Esophagus squamous epithelium (tissue), 5 donors: ENCODE measurements at places on chromosomes 1 and 21. TPM values are rescaled to one million over a fixed set of nuclear protein-coding genes. Genes with fewer than 3 reads are reported as not detected.

- H3K27ac ChIP-seq: no peak overlapping the region
- peaks cover 34% of the 10 kb centered on the region for H3K4me1 ChIP-seq
- H3K36me3 ChIP-seq: no peaks in the 10 kb centered on the region
- DNase-seq: peak; percentile 10
- H3K4me3 ChIP-seq: no peak overlapping the region
These were observed 41.8 kb downstream of the GATAD2B start for GRCh38 chr1:153880962-153881361.

GRCh38 chr1:173048621-173049321 is 2.0 kb downstream of the TNFSF18 start:
- no peak for DNase-seq
- no peak overlapping the region for H3K4me3 ChIP-seq
- no peaks in the 10 kb centered on the region for H3K27me3 ChIP-seq
- H3K4me1 ChIP-seq: peaks cover 51% of the 10 kb centered on the region

- H3K27ac ChIP-seq: peak overlapping the region; percentile 64
- H3K4me3 ChIP-seq: no peak overlapping the region
- peaks cover 100% of the 10 kb centered on the region for H3K36me3 ChIP-seq
- no peaks in the 10 kb centered on the region for H3K27me3 ChIP-seq
- H3K4me1 ChIP-seq: peaks cover 80% of the 10 kb centered on the region
These were observed 124.2 kb upstream of the IFFO2 start for GRCh38 chr1:19080721-19081120.

DNA sequence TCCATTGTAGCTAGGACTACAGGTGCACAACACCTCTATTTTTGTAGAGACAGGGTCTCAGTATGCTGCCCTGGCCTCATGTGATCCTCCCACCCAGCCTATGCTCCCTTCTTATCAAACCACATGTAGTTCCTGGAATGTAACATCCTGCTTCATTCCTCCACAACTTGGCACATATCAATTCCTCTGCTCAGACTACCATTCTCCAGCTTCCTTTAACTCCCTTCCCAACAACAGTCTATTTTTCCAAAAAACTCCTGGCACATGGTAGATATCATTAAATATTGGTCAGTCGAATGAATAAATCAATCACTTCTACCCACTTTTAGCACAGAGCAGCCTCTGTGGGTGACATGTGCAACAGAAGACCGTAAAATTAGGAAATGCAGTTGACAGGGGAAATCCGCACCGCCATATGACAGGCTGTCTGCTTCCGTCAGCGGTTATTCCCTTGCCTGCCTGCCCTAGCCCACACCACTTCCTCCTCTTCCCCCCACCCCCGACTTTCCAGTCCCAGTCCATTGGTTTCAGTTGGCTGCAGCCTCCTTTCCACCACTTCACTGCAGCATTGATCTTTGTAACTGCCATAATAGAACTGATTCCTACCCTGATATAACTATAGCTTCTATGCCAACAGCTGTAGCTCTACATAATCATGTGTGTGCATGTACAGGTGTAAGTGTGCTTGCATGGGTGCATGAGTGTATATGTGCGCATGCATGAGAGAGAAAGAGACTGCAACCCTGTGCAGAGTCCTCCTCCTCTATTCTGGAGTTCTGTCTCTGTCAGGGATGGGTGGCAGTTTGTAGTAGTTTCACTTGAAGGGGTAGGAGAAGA is 6.8 kb upstream of the AKR1A1 start:
- H3K4me1 ChIP-seq: peaks cover 18% of the 10 kb centered on the region
- peak; percentile 32 for DNase-seq
- no peaks in the 10 kb centered on the region for H3K27me3 ChIP-seq
- peak overlapping the region; percentile 7 for H3K27ac ChIP-seq

DNA sequence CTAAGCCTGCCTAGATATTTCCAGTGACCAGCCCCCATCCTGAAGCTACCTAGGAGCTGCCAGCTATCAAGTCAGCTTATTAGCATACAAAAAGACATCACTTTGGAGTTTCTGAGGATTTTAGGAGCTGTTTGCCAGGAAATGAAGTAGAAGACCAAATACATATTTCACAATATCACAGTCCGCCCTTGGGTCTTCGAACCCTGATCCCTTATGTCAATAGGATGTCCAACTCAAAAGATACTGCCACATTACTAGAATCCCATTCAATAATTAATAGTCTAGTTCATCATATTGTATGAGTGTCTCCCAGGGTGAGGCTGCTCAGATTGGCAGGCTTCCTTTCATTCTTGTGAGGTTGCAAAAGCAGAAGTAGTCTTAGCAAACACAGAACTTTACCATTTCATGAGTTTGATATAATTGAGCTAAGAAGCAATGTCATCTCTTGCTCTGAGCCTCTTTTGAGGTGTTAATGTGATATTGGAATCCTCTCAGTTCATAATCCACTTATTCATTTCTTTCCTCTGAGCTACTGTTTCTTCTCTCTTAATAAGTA is 13.6 kb downstream of the IPO9 start:
- H3K4me1 ChIP-seq: peaks cover 4% of the 10 kb centered on the region
- no peak overlapping the region for H3K27ac ChIP-seq
- no peaks in the 10 kb centered on the region for H3K27me3 ChIP-seq
- no peak overlapping the region for H3K4me3 ChIP-seq

GRCh38 chr1:168656485-168656884 is 72.5 kb downstream of the DPT start:
- DNase-seq: no peak
- no peak overlapping the region for H3K27ac ChIP-seq
- no peaks in the 10 kb centered on the region for H3K36me3 ChIP-seq
- H3K4me1 ChIP-seq: no peaks in the 10 kb centered on the region
- H3K4me3 ChIP-seq: no peak overlapping the region

GRCh38 chr21:43928222-43929125 is 63.5 kb downstream of the AGPAT3 start:
- peak overlapping the region; percentile 70 for H3K27ac ChIP-seq
- peaks cover 39% of the 10 kb centered on the region for H3K4me1 ChIP-seq
- H3K36me3 ChIP-seq: no peaks in the 10 kb centered on the region
- no peaks in the 10 kb centered on the region for H3K27me3 ChIP-seq
- DNase-seq: no peak

- H3K27me3 ChIP-seq: no peaks in the 10 kb centered on the region
- no peaks in the 10 kb centered on the region for H3K36me3 ChIP-seq
- no peaks in the 10 kb centered on the region for H3K4me1 ChIP-seq
- H3K27ac ChIP-seq: no peak overlapping the region
- no peak for DNase-seq
These were observed 18.3 kb downstream of the KAZN start for GRCh38 chr1:14616632-14617396.

GRCh38 chr21:15627823-15628222 is 102.0 kb upstream of the USP25 start:
- no peaks in the 10 kb centered on the region for H3K36me3 ChIP-seq
- DNase-seq: no peak
- H3K27ac ChIP-seq: no peak overlapping the region
- H3K27me3 ChIP-seq: no peaks in the 10 kb centered on the region
- H3K4me1 ChIP-seq: no peaks in the 10 kb centered on the region
- no peak overlapping the region for H3K4me3 ChIP-seq

- H3K36me3 ChIP-seq: no peaks in the 10 kb centered on the region
- peaks cover 6% of the 10 kb centered on the region for H3K4me1 ChIP-seq
These were observed 46.7 kb upstream of the PCBP3 start for GRCh38 chr21:45596704-45597318.

- no peak overlapping the region for H3K4me3 ChIP-seq
- no peaks in the 10 kb centered on the region for H3K27me3 ChIP-seq
- DNase-seq: no peak
These were observed 185.2 kb downstream of the RASAL2 start for GRCh38 chr1:178278916-178279686.

DNA sequence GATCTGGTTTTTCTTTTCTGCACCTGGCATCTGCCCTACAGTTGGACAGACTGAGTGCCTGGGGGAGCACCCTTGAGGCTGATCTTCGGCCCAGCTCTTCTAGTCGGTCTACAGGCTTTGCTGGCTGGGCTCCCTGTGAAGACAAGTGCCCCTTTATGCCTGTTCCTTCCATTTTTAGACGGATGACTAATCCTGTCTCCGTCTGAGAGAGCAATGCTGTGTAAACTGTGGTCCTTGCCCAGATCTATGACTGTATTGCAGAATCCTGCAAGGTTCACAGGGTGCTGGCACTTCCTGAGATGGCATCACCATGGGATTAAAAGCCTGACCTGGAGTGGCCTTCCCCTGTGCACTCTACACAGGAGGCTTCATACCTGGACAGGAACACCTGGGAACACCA is 47.6 kb upstream of the SAMD13 start:
- H3K4me1 ChIP-seq: peaks cover 3% of the 10 kb centered on the region
- H3K27ac ChIP-seq: peak overlapping the region; percentile 33
- no peaks in the 10 kb centered on the region for H3K27me3 ChIP-seq

GRCh38 chr1:180946541-180947498 is 34.1 kb downstream of the KIAA1614 start:
- H3K27me3 ChIP-seq: no peaks in the 10 kb centered on the region
- peaks cover 77% of the 10 kb centered on the region for H3K36me3 ChIP-seq
- H3K4me1 ChIP-seq: no peaks in the 10 kb centered on the region
- H3K4me3 ChIP-seq: no peak overlapping the region

DNA sequence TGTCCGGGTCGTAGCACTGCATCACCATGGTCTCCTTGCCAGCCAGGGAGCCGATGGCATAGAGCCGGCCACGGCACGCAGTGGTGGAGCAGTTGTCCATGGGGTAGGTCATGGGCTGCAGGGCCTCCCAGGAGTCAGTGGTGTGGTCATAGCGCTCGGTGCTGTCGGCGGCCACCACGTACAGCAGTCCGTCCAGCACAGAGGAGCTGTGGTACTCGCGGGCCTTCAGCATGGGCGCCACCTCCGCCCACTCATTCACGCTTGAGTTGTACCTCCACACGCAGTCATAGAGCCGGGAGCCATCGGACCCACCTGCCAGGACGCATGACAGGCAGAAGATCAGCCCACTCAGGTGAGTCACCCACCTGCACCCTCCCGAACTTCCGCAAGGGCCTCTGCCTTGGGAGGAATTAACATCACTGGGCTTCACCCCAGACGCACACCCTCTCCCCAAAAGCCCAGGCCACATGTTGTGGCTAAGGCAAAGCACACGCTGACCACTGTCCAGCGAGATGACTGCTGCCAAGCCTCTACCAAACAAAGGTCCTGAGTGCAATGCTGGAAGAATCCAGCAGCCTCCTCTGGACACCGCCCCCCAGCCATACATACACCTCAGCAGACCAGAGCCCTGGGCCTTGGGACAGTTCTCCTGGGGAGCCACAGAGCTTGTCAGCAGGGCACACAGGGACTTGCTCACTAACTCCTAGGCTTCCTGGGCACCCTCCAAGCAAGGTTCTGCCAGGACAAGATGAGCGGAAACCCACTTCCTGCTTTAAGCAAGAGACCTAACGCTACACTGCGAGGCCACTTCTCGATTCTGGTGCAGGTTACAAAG is 3.3 kb downstream of the KLHL21 start:
- H3K4me1 ChIP-seq: peaks cover 47% of the 10 kb centered on the region
- no peaks in the 10 kb centered on the region for H3K27me3 ChIP-seq
- peaks cover 36% of the 10 kb centered on the region for H3K36me3 ChIP-seq
- peak overlapping the region; percentile 97 for H3K4me3 ChIP-seq
- no peak for DNase-seq

- H3K4me3 ChIP-seq: peak overlapping the region; percentile 5
- no peak for DNase-seq
- H3K27me3 ChIP-seq: no peaks in the 10 kb centered on the region
- H3K4me1 ChIP-seq: no peaks in the 10 kb centered on the region
- H3K36me3 ChIP-seq: no peaks in the 10 kb centered on the region
- peak overlapping the region; percentile 32 for H3K27ac ChIP-seq
These were observed 39.2 kb downstream of the NSL1 start for GRCh38 chr1:212752252-212752933.

GRCh38 chr1:203104789-203105390 is 19.1 kb upstream of the MYOG start:
- no peak for DNase-seq
- H3K27me3 ChIP-seq: no peaks in the 10 kb centered on the region
- H3K27ac ChIP-seq: no peak overlapping the region
- no peaks in the 10 kb centered on the region for H3K4me1 ChIP-seq

- DNase-seq: no peak
- H3K27me3 ChIP-seq: no peaks in the 10 kb centered on the region
- no peak overlapping the region for H3K4me3 ChIP-seq
- H3K4me1 ChIP-seq: no peaks in the 10 kb centered on the region
- no peaks in the 10 kb centered on the region for H3K36me3 ChIP-seq
These were observed 26.0 kb downstream of the RGS1 start for GRCh38 chr1:192601567-192601966.

DNA sequence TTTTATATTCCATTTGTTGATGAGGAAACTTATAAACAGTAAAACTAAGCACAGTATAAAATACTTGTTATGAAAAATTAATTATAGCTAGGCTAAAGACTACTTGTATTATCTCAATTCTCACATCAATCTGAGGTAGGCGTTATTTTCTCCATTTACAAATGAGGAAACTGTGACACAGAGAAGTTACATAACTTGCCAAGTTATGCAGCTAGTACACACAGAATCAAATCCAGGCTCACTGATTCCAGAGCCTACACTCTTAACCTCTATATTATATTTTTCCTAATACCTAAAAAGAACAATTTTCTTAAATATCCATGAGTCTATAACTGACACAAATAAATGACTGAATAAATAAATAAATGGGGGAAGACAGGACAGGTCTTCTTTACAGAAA is 11.2 kb upstream of the VPS45 start:
- H3K4me1 ChIP-seq: peaks cover 1% of the 10 kb centered on the region
- no peaks in the 10 kb centered on the region for H3K27me3 ChIP-seq
- H3K36me3 ChIP-seq: no peaks in the 10 kb centered on the region
- H3K27ac ChIP-seq: no peak overlapping the region

DNA sequence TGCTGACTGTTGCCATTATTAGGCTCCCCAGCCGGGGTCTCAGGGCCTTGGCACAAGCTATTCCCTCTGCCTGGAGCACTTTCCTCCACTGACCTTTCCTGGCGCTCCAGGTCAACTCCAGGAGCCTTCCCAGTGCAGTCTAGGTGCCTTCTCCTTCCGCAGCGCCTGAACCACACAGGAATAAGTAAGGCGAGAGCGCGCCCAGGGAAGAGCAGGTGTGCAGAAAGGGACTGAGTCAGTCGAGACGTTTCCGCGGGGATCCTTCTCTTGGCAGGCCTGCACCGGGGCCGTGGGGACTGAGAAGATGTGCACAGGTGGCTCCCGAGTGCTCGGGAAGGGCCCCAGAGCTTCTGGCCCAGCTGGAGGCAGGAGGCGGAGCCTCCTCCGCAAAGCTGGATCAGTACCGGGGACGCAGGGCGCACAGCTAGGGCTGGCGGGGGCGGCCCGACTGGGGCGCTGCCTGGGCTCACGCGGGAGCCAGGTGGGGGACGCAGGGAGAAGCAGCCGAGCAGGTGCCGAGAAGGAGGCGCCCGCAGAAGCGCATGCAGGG is 765 bp upstream of the BMP8A start:
- H3K4me3 ChIP-seq: peak overlapping the region; percentile 35
- DNase-seq: no peak
- peaks cover 24% of the 10 kb centered on the region for H3K36me3 ChIP-seq
- H3K4me1 ChIP-seq: peaks cover 4% of the 10 kb centered on the region
- H3K27me3 ChIP-seq: no peaks in the 10 kb centered on the region
- H3K27ac ChIP-seq: no peak overlapping the region

- peaks cover 15% of the 10 kb centered on the region for H3K36me3 ChIP-seq
- no peak overlapping the region for H3K4me3 ChIP-seq
- DNase-seq: no peak
- H3K27me3 ChIP-seq: no peaks in the 10 kb centered on the region
These were observed 2.2 kb downstream of the DUSP10 start for GRCh38 chr1:221739677-221740025.

The RIMKLA gene
- total RNA-seq: 0.57 TPM

The HMCN1 gene
- 6.7 TPM for total RNA-seq

The PTPRC gene
- 18.3 TPM for total RNA-seq

The SLC5A9 gene
- 0.38 TPM for total RNA-seq

The SEC16B gene
- 1.9 TPM for total RNA-seq

The CAMK1G gene
- not detected for total RNA-seq

The NBPF6 gene
- total RNA-seq: not detected
